8988T (cell line): ENCODE measurements at places on chromosomes 4 and X.

- no peak for DNase-seq
Measured at GRCh38 chr4:173005912-173006633, 162.5 kb upstream of the GALNT7 start.

DNA sequence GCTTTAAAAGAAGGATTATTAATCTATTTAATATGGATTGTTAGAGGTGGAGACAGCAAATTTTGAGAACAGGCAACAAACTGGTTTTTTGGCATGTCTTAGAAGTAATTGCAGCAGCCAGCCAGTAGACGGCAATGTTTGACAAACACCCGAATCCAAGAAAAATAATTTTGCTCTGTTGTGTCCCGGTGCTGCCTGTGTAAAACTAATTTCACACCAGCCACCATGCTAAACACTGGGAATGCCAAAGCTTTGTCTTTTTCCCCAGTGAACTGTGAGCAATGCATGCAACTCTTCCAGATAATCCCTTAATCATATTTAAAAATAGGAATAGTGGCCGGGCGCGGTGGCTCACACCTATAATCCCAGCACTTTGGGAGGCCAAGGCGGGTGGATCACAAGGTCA, 25.9 kb downstream of the SMIM31 start:
- DNase-seq = no peak

DNA sequence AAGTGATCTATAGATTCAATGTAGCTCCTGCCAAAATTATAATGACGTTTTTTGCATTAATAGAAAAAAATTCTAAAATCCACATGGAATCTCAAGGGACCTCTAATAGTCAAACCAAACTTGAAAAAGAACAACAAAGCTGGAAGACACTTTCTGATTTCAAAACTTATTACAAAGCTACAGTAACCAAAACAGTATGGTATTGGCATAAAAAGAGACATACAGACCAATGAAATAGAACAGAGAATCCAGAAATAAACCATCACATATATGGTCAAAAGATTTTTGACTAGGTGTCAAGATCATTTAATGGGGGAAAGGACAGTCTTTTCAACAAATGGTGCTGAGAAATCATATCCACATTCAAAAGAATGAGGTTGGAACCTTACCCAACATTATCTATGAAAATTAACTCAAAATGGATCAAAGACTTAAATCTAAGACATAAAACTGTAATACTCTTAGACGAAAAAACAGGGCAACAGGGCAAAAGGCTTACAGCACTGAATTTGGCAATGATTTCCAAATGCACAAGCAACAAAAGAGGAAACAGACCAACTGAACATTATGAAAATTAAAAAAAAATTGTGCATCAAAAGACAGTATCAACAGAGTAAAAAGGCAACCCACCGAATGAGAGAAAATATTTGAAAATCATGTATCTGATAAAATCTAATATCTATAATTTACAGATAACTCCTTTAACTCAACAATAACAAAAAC, 3.9 kb downstream of the FBXO8 start:
- DNase-seq = no peak

DNA sequence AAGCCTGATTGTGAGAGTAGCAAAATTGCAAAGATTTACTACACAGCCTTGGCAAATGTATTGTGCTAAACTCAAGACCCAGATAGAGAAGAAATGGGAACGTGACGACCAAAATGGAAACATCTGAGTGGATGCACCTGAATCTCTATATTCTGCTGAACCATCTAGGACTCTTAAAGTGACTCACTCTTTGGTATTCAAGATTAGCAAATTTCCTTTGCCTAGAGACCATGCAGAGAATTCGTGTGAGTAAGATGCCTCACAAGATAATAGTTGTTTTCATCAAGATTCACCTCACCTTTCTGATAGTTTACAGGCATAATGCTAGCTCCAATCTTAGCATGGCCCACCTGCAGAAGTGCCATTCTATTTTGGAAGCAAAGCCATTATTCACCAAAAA, 14.4 kb upstream of the ATOH1 start:
- no peak for DNase-seq

- DNase-seq = no peak
Measured at GRCh38 chrX:21990832-21991231, 41.3 kb upstream of the PHEX start.

DNA sequence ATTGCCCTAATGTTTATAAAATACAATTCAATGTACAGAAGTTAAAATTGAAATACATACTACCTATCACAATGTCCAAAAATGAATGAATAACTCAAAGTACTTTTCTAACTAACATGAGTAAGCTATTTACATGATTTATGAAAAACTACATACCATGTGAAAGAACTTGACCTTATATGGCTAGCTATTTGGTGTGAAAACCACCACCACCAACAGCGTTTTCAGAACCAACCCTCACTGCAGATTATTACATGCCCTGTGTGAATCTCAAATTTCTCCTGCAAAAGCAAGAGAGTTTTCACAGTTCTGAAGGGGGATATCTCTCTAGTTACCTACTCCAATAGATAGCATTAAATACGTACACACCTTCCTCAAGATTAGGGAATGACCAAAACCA, 198.5 kb downstream of the SPATA18 start:
- DNase-seq = no peak

- no peak for DNase-seq
Measured at GRCh38 chrX:106611679-106612392, at the start of gene RADX. RADX (plus strand) TSS chrX:106611978; CDS start chrX:106612081, 103 bp downstream.

DNA sequence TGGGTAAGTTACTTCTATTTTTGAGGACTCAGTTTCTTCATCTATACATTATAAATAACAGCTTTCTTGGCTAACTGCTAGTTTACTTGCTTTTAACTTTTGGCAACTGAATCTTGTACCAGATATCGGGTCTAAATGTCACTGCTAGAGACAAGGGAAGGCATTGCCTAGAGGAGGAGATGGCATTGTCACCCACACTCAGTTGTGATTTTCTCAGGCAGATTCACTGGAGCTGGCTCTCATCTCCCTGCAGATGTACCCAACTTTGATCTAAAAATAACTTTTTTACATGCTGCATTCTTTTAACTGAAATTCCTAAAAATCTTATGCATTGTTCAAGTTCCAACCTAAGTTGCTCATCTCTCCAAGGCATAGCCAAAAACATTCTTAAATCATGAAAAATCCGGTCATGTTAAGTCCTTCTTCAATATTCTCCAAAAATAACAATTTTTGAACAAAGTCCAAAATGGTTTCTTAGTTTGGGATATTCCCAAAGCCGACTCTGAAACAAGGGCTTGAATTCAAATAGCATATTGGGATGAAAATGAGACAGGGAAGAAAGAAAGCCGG, 469.0 kb upstream of the BOD1L1 start:
- no peak for DNase-seq
